ENCODE measurements at places on chromosomes 13 and 19. TPM values are rescaled to one million over a fixed set of nuclear protein-coding genes. Genes with fewer than 3 reads are reported as not detected.

The IZUMO2 gene
- total RNA-seq: 0.81 TPM

The FAM124A gene
- total RNA-seq: 40.1 TPM

The TMEM272 gene
- not detected for total RNA-seq

The KLK8 gene
- 2.9 TPM for total RNA-seq

The NKPD1 gene
- 0.17 TPM for total RNA-seq

The ICAM3 gene
- 29.6 TPM for total RNA-seq

The RASIP1 gene
- total RNA-seq: 2.8 TPM

The CCDC61 gene
- total RNA-seq: 16.9 TPM

The MVB12A gene
- 50.4 TPM for total RNA-seq

The MBD3 gene
- 128 TPM for total RNA-seq

The S1PR2 gene
- total RNA-seq: 12.8 TPM

The MBOAT7 gene
- 103 TPM for total RNA-seq

The DAND5 gene
- total RNA-seq: 0.11 TPM

The ERVK3-1 gene
- total RNA-seq: 43.6 TPM

The AZU1 gene
- total RNA-seq: 0.77 TPM

The CPB2 gene
- total RNA-seq: not detected

The ATP8B3 gene
- total RNA-seq: 8.7 TPM

The DZIP1 gene
- total RNA-seq: 33.6 TPM

The CEACAM5 gene
- total RNA-seq: not detected
